ENCODE measurements at places on chromosomes 13 and 19.

DNA sequence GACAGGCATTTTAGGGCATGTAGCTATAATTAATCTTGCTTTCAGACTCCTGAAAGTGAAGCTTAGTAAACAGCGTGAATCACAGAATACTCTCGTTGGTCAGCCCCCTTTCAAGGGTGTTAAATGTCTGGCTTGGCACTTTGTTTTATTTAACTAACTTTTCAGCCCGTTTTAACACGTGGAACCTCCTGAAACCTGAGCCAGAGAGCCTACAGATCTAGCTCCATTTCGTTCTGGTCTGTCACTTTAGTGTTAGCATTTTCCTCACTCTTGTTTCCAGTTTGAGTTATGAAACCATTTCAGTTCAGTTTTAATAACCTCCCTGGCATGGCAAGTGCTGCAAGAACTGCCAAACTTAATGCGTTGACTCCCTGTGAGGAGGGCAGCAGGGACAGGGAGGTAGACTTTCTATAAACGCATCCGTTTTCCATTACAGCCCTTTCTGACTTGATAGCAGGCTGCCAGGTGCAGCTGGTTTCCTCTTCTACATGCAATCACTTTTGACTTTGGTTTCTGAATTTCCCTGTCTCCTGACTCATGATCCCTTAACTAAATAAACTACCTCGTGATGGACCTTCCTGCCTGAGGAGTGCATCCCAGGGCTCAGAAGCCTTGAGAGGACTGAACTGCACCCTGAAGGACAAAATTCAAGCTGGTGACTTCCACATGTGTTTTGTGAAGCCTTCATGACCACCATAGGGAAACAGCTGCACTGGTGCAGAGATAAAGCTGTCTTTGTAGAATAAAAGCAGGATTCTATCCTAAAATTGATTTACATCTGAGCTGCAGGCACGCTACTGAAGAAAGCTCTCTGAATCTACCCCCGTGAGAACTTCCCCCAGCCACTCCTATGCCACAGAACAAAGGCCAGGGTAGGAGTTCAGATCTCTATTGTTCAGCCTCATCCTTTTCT is 192.6 kb downstream of the DLEU7 start:
- DNase-seq: no peak

DNA sequence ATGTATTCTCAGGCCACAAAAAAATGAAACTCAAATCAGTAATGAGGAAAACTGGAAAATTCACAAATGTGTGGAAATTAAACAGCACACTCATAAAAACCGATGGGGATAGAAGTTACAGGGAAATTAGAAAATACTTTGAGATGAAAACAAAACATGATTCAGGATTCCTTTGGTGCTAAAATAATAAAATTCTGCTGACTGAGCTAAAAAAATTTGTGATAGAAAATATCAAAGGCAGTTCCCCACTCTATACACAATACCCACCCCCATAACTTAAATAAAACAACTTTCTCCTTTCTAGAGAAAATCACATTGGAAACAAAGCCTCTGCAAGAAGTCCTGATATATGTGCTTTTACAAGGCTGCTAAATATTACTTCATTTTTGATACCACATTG is 1.6 kb upstream of the ZNF233 start:
- DNase-seq: no peak

DNA sequence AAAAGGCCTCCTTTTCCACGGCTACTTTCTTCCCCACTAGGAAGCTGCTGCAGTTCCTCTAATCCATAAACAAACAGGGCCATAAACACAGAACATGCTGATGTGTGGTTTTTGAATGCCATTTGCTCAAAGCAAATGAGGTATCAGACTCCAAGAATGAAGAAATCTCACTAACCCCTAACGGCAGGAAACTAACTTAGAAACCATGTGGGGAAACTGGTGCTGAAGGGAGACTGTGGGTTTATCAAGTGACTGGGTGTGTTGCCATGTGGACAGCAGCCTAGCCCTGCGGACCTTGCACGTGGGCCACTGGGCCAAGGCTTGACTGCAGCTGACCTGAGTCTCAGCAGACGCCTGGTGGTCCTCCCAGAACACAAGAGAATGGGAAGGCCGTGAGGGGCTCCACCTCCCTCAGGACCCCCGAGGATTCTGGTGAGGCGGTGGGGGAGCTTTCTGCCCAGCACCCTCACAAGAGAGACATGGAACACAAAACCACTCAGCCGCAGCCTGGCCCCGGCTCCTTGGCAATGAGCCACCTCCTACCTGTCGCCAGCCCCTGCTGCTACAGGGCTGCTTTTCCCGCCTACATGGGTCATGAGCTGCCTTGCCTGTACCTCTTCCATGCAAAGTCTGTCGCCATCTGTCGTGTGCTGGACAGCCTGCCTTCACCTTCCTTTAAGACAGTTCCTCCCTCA is 10.6 kb downstream of the SLC15A1 start:
- no peak for DNase-seq

GRCh38 chr13:30697996-30698401 is 37.3 kb upstream of the ALOX5AP start:
- DNase-seq: peak; percentile 25

DNA sequence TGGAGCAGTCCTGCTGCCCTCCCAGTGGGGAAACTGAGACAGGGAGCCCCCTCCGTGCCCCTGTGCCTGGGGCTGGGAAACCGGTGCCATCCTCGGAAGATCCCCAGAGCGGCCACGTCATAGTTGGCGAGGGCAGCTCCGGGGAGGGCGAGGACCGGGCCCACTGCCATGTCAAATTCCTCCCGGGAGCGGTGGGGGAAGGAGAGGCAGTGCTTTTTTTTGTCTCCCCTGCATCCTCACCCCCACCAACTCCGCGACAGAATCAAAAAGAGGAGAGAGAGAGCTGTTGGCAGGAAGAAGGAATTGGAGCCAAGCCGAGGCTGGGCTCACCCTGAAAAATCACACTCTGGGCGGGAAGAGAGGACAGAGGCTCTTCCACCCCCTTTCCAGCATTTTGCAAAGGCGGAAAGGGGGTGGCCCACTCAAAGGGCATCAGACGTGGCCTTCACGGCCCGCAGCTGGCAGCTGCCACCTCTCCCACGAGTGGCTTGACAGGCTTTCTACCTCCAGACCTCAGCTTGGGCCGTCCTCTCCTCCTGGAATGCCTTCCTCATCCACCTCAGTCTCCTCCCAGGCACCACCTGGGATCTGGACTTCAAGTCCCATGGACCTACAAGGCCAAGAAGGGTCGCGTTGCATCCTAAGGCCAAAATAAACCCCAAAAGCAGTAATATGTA is 19.6 kb upstream of the NFIC start:
- no peak for DNase-seq

GRCh38 chr13:32969516-32969941 is 46.7 kb upstream of the KL start:
- no peak for DNase-seq

DNA sequence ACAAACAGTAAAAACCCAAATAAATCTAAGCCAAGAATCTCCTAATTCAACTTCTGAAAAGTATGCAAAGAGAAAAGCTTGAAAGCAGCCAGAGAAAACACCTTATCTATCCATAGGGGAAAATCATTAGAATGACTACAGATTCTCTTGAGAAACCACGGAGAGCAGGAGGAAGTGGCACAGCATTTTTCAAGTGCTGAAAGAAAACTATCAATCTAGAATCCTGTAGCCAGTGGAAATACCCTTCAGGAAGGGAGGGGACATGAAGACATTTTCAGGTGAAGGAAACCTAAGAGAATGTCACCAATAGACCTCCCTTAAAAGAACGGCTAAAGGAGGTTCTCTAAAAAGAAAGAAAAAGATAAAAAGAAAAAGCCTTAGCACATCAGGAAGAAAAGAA is 66.2 kb upstream of the XPO4 start:
- no peak for DNase-seq

- no peak for DNase-seq
Measured at GRCh38 chr19:43560687-43561086, 14.6 kb downstream of the XRCC1 start.

GRCh38 chr19:246551-246950 is 44.7 kb downstream of the PLPP2 start:
- no peak for DNase-seq

DNA sequence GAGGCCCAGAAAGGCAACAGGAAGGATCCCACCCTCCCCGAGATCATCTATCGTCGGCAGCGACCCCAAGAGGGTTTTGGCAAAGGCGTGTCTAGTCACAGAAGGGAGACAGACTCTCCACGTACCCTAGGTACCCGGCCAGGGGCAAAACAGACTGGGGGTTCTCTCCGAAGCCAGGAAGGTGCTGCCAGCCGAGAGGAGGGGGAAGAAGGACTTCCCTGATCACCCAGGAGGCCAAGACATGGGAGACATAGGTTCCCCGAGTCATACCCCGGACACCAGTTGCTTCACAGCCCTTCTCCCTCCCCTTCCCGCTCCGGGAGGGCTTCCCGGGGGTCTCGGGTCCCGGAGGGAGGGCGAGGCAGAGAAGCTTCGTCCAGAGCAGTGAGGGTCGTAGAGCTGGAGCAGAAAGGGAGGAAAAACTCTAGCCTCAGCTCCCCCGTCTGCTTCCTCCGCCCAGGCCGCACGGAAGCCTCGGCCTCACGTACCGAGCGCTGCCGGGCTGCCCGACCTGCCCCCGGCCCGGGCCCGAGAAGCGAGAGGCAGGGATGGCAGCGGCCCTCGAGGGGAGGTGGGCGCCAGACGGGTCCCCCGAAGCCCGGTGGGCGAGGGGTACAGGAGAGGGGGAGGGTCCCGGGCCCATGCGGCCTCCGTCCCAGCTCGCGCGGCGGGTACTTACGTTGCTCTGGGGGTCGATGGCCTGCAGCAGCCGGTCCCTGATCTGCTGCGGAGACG is 644 bp downstream of the MED26 start:
- peak; percentile 10 for DNase-seq

GRCh38 chr13:19586904-19587634 is 25.7 kb upstream of the TPTE2 start:
- no peak for DNase-seq

- no peak for DNase-seq
Measured at GRCh38 chr19:10601999-10602329, 14.9 kb upstream of the AP1M2 start.

GRCh38 chr19:55341171-55341588 is 1.5 kb downstream of the KMT5C start:
- peak; percentile 87 for DNase-seq

DNA sequence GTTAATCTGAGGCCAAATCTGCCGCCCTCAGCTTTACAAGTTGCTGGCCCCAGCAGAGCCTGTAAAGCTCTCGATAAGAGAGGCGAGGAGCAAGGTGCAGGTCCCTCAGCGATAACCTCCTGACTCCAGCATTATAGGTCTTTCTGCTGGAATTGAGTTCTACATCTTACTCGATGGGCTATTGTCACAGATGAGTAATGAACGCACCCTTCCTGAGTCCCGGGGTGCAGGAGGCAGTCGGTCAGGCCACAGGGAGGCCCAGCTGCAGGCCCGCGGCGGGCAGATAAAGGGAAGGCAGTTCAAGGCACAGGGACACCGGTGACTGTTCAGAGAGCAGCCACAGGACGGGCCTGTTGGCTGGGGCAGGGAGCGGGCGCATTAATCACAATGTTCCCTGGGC is 157.6 kb upstream of the OBI1 start:
- no peak for DNase-seq

DNA sequence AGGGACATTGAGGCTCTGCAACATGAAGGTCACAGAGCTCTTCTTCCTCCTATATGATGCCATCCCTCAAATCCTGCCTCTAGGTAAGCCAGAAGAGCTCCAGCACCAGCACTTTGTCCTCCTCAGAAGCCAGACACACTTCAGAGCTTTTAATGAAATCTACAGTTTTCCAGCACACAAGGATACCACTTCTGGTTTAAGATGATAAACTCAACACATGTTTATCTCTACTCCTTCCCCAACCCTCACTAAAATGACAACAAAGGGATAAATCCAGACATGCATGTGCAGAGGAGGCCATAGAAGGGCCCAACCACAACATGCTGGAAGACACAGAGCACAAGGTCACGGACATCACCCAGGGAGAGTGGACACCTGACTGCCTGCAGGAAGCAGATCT is 195.3 kb downstream of the USP12 start:
- no peak for DNase-seq

GRCh38 chr19:39738814-39739213 is 985 bp upstream of the CLC start:
- DNase-seq: no peak

- DNase-seq: no peak
Measured at GRCh38 chr13:85529218-85529594, 270.0 kb downstream of the SLITRK6 start.

- no peak for DNase-seq
Measured at GRCh38 chr13:30810261-30810701, 74.9 kb downstream of the ALOX5AP start.

DNA sequence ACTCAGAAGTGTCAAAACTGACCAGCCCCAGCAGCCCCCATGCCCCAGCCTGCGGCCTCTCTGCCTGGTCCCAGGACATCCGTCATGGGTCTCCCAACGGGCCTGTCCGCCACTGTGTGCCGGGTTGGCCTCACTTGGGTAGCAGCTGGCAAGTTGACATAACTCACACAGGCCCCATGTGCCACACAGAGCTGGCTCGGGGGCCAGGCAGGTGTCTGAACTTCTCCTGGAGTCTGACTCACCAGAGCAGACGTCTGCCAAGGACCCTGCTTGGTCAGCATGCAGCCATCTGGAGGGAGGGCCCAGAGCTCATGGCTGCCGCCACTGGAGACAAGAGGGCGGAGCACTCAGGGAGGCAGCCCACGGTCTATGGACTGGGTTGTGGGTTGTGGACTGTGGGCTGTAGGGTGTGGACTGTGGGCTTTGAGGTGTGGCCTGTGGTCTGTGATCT is 32.0 kb upstream of the TMEM255B start:
- DNase-seq: no peak

- no peak for DNase-seq
Measured at GRCh38 chr13:65914716-65915115, 1315.4 kb downstream of the PCDH9 start.

DNA sequence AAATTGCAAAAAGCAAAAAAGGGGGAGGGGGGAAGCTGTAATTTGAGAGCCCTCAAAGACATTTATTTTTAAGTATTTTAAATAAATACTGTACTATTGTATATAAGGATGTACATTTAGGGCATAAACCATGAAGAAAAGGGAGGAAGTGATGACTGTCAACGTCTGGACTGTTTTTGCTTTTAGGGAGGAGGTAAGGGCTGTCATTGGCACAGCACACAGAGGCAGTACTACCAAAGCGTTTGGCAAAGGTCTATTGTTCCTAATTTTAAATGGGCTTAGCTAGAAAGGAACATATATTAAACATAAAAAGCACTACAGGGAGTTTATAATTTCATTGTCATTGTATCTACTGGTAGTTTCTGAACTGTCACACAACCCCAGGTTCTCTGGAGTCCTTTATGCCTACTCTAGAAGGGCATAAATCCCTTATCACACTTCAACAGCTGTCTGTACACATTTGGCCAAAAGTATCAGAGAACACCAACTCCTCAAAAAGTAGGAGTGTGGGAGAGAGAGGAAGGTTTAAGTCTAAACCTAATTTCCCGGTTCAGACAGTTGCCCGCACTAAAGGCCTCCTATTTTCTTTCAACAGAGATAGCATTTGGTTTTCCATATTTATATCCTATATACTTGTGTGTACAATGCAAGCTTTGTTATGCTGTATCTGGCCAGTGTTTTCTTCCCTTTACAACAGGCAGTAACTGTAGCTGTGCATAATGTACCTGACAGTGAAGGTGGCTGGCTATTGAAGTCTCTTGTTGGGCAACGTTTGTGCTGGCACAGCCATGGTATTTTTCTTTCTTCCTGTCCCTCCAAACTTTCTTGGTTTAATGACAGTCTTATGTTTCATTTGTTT is 406.2 kb downstream of the KLF5 start:
- no peak for DNase-seq

GRCh38 chr13:52832313-52832712 is 16.1 kb downstream of the PCDH8 start:
- no peak for DNase-seq

- peak; percentile 8 for DNase-seq
Measured at GRCh38 chr19:35739275-35740107, 2.8 kb downstream of the IGFLR1 start.

GRCh38 chr13:98175823-98176222 is 1.2 kb downstream of the RNF113B start:
- no peak for DNase-seq
